ENCODE measurements at places on chromosomes 7 and 10.

DNA sequence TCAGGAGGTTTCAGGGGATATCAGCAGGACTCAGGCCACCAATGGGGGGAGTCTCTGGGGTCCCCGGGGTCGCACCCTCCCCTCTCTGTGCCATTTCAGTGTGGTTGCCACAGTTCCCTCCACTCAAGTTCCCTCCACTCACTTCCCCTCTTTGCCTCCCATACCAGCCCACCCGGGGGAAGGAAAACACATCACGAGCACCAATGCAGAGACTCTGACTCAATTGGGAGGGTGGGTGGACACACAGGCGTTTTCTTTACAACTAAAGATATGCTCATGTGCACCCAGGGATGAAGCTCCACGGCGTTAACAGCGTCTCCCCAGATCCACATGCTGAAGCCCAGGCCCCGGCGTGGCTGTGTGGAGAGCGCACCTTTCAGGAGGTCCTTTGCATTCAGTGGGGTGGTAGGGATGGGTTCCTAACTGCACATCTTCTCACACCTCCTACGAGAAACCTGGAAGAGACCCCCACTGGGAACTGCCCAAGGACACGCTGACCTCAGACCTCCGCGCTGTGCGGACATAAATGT lies 254.1 kb downstream of the ZMYND11 start:
- DNase-seq, result no peak

DNA sequence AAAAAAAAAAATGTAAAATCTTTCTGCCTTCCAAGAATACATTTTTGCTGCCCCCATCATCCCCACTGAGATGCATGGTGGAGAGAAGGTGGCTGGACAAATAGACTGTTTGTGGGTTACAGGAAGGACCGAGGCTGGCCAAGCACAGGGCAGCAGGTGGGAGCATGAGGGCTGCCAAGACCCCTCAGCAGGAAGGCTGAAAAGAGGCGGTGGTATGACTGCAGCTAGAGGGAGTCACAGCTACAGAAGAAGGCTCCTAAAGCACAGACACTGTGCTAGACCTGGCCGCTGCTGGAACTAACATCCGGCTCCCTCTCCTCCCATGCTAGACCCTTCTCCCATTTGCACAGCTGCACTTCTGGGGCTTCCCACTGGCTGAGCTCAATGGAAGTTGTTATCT lies 289.6 kb downstream of the TCERG1L start:
- no peak for DNase-seq

DNA sequence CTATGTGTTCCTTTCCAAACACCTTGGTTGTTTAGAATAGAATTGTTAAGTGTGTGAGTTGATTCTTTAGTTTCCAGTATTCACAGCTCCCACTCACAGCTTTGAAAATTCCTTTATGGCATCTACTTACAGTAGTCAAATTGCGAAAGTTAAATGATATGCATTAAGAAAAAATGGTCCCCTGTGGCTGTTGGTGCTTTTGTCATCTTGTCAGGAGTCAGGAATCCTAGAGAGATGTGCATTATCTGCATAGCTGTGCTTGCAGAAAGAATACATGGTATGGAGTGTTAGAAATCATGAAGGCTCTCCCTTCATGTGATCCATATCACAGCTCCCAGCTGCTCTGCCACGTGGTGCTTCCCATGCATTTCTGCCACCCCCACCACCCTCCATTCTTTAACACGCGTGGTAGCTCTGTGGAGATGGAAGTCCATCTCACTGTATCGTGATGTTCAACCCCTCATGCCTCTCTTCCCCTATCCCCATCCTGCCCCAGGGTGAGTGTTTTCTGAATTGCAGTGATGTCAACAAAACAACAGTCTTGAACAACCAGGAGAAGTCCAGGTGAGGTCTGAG lies 29.2 kb upstream of the CTTNBP2 start:
- DNase-seq, result no peak

DNA sequence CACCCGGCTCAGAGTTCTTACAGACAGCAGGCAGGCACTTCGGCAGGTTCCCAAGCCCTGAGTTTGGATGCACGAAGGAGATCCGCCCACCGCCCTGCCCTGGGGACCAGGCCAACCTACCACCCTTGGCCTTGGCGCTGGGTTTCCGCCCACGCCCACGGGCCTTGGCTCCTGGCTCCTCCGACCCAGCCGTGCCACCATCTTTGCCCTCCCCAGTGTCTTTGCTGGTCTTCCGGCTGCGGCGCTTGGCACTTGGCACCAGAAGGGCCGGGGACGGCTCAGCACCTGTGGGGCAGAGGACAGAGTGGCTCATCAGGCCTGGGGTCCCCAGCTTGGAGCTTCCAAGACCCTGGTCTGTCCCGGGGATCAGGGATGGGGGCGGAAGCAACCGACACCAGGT lies 32.1 kb downstream of the SLC29A4 start:
- DNase-seq, result no peak

DNA sequence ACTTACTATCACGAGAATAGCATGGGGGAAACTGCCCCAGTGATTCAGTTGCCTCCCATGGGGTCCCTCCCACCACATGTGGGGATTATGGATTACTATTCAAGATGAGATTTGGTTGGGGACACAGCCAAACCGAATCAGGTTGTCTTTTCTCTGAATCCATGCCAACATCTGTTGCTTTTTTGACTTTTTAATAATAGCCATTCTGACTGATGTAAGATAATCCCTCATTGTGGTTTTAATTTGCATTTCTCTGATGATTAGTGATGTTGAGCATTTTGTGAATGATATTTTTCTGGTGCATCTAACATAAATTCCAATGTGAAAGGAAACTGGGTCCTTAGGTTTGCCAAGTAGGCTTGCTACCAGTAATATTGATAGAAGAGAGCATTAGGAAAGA lies 69.0 kb upstream of the ARHGAP21 start:
- DNase-seq, result no peak

GRCh38 chr10:104104926-104105325 lies 17.0 kb upstream of the SFR1 start:
- no peak for DNase-seq

DNA sequence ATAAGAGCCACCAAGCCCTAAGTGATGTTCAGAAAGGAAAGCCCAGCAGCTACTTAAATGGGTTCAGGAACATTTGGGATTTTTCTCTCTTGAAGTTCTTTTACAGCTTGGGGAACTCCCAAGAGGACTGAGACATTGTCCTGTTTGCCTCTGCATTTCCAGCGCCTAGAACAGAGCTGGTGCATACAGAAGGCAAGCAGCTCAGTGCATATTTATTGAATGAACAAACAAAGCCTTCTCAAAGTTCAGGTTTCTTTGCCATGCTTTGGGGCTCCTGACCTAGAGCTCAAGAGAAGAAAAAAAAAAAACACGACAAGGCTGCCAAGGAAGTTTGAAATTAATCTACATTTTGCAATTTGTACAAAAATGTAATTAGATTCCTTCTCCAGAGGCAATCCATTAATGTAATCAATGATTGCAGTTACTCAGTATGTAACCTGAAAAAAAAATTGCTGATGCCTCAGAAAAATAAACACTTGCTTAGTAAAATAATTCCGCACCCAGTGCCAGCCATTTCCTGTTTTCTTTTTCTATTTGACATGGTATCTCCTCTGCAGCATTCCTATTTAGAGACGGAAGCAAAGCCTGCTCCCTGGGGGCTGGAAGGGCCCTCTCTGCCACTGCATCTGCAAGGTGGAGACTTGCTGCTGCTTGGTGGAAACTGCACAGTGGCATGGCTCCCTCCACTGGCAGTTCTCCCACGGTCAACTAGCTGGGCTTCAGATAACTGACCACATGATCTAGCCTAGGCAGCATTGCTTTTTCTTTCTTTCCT lies 157.3 kb downstream of the TMEM178B start:
- DNase-seq, result peak; percentile 11

DNA sequence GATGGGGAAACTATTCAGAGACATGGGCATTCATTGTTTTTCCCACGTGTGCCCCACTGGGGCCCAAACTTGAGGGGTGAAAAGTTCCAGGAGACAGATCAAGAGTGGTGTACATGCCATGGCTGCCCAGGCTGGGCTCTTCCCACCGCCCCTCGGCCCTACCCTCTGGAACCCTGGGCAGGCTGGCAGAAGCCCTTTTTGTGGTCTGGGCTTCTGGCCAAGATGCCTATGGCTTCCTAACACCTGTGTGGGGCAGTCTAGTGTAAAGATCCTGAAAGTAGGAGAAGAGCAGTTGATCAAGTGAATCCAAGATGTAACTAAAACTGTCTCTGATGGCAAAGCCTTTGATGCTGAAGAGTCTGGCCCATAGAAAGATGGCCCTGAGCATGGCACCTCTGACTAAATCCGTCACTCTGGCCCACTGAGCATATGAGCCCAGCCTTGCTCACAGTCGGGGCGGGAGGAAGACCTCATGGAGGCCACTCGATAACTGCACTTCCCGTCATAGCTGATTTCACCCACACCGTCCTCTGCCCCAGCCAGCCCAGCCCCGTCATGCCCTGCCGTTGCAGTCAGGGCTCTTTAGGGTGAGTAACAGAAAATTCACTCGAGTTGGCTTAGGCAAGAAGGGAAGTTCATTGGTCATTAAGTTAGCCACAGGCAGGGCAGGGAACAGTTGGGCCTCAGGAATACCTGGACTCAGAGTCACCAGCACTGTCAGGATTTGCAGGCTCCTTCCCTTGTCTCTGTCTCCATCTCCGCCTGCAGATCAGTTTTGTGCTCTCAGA lies 37.9 kb upstream of the MTPAP start:
- no peak for DNase-seq

GRCh38 chr10:132912713-132913558 lies 29.4 kb downstream of the CFAP46 start:
- no peak for DNase-seq

- DNase-seq, result no peak
These were observed 175.1 kb downstream of the NEURL1 start for GRCh38 chr10:103668351-103669242.

- DNase-seq, result no peak
These were observed 14.7 kb upstream of the ZNF107 start for GRCh38 chr7:64651203-64651602.

DNA sequence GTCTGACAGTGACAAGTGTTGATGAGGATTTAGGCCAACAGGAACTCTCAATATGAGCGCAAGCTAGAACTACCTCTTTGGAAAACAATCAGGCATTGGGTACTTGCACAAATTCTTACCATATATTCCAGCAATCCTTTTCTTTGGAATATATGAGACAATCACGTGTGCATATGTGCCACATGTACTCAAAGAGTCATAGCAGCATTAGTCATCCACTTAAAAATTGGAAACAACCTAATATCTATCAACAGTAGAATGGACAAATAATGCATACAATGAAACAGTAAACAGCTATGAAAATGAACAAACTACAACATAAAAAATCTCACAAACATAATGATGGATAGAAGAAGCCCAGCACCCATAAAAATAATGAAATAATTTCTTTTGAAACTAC lies 179.7 kb downstream of the GLI3 start:
- no peak for DNase-seq

DNA sequence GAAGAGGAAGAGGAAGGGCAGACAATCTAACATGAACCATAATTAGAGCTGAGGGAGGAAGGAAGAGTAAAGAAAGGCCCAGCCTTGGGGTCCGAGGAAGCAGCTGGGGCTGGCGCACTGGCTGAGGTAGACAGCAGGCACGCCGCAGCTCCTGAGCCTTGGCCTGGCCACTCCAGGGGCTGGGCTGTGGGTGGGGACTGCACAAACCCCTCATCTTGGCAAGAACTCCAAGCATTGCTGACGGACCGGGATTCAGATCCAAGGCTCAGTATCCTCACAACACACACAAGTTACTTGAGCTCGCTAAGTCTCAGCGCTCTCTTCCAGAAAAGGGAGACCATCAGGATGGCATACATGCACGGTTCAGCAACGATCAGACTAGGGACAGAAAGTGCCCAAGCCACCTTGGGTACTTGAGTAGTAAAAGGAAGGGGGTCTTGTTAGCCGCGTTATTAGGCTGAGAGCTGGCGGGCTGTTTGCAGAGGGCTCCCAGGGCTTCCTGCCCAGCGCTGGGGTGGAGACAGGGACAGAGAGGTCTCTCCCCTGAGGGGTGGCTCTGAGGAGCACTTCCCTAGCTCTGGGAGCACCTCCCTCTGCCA lies 4.5 kb downstream of the TNS3 start:
- no peak for DNase-seq
